CD4-positive, alpha-beta memory T cell (primary cell): ENCODE measurements at places on chromosomes 5 and 9. TPM values are rescaled to one million over a fixed set of nuclear protein-coding genes. Genes with fewer than 3 reads are reported as not detected.
A peak's percentile ranks its signal among the peaks of the same experiment; 100 is the strongest.

- DNase-seq, result peak; percentile 3
- H3K27me3 ChIP-seq, result peaks cover 7% of the 10 kb centered on the region
- no peaks in the 10 kb centered on the region for H3K4me1 ChIP-seq
Observed at GRCh38 chr9:129664746-129665388, 580 bp upstream of the PRRX2 start.

- no peak overlapping the region for H3K27ac ChIP-seq
- no peaks in the 10 kb centered on the region for H3K36me3 ChIP-seq
- no peak for DNase-seq
- no peaks in the 10 kb centered on the region for H3K27me3 ChIP-seq
Observed at GRCh38 chr9:96044401-96044800, 168.9 kb downstream of the ERCC6L2 start.

DNA sequence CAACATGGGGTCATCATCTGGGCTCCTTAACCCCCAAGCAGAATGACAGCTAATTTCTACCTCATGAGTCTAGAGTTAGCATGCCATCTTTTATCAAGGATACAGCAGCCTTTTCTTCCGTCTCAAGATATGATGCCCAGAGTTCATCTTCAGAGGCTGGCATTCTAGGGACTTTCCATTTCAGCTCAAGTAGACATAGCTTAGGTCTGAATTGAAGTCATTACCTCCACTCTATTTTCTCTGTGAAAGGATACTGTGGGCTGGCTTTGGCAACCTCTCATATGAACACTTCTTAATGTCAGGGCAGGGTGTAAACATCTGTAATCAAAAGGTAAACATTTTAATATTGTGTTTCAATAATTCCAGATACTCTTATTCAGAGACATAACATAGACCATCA lies 535.7 kb downstream of the MAT2B start:
- H3K4me3 ChIP-seq, result no peak overlapping the region
- no peak overlapping the region for H3K27ac ChIP-seq
- DNase-seq, result no peak

- H3K4me1 ChIP-seq, result no peaks in the 10 kb centered on the region
- H3K36me3 ChIP-seq, result no peaks in the 10 kb centered on the region
- no peaks in the 10 kb centered on the region for H3K27me3 ChIP-seq
- DNase-seq, result no peak
- H3K4me3 ChIP-seq, result no peak overlapping the region
- H3K27ac ChIP-seq, result no peak overlapping the region
Observed at GRCh38 chr9:135533113-135533512, 11.9 kb downstream of the LCN1 start.

DNA sequence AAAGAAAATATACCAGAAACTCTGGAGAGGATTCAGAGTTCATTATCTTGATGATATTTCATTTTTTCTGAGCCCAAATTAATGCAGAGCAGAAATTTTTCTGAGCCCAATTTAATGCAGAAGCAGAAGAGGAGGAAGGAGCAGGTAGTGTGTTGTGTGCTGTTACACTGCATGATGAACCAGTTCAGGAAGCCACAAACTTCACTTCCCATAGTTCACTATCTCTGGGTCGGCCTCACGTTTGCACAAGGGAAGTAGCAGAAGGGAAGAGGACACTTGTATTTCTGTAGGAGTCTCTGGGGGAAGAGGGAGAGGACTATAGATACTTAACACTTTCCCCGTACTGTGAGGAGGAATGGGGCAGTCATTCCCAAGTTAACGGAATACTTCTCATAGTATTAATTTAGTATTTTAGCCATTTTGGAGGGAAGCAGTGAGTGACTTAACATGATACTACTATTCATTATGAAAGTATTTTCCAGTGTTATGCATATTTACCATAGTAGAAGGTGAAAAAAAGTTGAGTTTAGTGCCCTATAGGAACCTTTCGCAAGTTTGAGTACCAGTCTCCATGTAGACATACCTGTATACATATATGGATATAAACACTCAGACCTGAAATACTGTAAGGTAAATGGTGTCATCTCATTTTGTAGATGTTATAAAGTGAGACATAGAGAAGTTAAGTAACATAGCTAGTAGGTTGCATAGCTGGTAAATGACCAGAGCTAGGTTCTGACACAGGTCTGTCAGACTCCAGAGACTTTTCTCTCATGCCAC lies 30.0 kb downstream of the XPA start:
- no peaks in the 10 kb centered on the region for H3K4me1 ChIP-seq
- H3K36me3 ChIP-seq, result peaks cover 86% of the 10 kb centered on the region
- DNase-seq, result no peak
- H3K27me3 ChIP-seq, result no peaks in the 10 kb centered on the region

DNA sequence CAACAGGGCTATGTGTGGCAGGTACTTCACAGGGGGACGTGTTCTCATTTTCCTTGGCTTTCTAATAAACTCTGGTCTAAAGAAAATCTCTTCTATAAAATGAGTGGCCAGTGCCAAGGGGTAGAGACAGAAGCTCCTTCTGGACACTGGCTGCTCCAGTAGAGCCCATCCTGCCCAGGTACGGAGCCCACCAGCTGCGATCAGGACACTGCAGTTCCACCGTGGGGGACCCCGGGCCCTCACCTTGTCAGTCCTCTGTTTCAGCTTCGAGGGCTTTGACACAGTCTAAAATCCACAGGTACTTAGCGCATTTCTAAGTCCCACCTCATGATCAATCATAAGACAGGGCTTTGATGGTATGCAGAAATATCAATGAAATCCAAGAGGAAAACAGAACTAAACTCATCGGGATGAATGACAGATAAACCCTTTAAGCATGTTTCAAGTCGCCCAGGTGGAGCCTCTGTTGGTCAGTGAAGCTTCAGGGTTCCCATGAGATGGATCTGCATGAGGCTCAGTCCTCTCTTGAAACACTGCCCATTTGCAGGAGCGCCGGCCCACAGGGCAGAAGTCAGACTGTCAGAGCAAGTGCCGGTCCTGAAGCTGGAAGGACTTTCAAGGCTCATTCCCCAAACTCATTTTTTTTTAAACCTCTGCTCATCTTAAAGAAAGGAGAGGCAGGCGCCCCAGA lies 20.3 kb upstream of the TERT start:
- H3K27me3 ChIP-seq, result no peaks in the 10 kb centered on the region
- H3K4me1 ChIP-seq, result peaks cover 60% of the 10 kb centered on the region
- H3K27ac ChIP-seq, result peak overlapping the region; percentile 53
- H3K36me3 ChIP-seq, result peaks cover 10% of the 10 kb centered on the region
- no peak for DNase-seq
- H3K4me3 ChIP-seq, result peak overlapping the region; percentile 62

DNA sequence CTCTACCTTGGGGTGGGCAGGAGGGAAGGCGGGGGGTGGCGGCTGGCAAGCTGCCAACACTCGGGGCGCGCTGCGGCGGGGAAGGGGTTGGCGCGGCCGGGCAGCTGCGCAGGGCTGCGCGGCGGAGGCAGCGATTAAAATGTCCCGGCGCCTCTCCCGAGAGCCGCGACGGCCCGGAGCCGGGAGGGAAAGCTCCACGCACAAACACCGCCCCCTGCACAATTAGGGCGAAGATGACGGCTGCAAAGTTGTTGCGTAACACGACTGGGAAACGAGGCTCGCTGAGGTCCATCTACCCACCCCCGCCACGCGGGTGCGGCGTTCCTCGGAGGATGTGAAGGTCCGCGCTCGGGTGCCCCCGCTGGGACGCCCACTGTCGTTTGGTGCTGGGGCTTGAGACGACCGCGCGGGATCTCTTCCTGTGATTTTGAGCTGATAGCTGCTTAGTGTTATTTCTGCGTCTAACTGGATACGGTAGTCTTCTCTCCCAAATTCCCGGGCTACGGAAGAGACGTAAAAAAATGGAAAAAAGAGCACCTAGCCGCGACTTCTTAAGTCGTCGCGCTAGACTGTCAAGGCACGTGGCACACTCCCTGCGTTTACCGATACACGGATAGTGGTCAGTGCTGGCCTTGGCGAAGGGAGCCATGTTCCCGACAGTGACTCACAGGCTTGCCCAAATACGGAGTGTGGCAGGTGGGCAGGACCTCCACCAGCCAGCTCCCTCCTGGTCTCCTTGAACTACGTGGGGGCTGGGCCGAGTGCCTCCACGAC lies 958 bp upstream of the NFIL3 start:
- peak overlapping the region; percentile 67 for H3K4me3 ChIP-seq
- H3K36me3 ChIP-seq, result no peaks in the 10 kb centered on the region
- H3K27me3 ChIP-seq, result peaks cover 12% of the 10 kb centered on the region
- DNase-seq, result peak; percentile 44
- H3K4me1 ChIP-seq, result peaks cover 36% of the 10 kb centered on the region

GRCh38 chr9:15505921-15506320 lies 4.8 kb downstream of the PSIP1 start:
- H3K4me3 ChIP-seq, result no peak overlapping the region
- no peak overlapping the region for H3K27ac ChIP-seq
- peaks cover 84% of the 10 kb centered on the region for H3K4me1 ChIP-seq
- DNase-seq, result no peak

DNA sequence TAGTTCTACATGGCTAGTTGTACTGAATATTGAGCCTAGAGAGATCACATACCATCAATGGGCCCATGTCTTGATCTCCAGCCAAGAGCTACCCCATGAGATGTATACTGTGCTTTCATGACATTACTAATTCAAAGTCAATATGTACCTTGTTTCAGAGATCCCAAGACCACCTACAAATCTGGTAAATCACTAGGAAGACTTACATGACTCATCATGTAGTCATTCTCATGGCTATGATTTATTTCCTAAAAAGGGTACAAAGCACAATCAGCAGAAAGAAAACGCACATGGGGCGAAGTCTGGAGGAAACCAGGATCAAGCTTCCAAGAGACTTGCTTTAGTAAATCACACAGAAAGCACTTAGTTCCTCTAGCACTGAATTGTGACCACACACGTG lies 103.0 kb downstream of the PCSK5 start:
- no peaks in the 10 kb centered on the region for H3K36me3 ChIP-seq
- H3K4me3 ChIP-seq, result no peak overlapping the region
- H3K4me1 ChIP-seq, result no peaks in the 10 kb centered on the region
- DNase-seq, result no peak

DNA sequence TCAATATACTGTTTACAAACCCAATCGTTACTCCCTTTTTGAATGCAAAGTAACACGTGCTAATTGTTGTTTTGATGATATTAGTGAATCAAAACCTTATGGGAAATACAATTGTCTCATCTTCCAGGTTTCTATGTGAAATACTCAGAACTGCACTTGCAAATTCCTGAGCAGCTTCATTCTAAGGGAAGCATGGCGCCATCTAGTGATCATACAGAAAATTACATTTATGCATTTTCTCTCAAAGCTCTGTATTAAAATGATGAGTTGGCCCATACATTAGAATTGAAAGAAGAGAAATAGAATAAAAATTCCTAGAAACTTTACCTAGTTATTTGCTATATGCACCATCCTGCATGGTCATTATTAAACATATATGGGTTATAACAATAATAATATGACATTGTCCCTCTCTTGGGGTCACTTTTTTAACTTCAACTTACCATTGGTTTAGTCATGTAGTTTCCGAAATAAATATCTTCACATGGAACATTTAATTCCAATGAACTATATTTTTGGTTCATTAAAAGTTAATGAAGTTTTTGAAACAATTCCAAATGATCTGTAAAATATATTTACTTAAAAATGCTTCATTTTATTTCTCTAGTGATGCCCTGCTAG lies 220.0 kb downstream of the PDE4D start:
- no peak overlapping the region for H3K4me3 ChIP-seq
- no peak overlapping the region for H3K27ac ChIP-seq
- H3K36me3 ChIP-seq, result no peaks in the 10 kb centered on the region
- DNase-seq, result no peak

GRCh38 chr5:83441747-83442146 lies 29.8 kb upstream of the VCAN start:
- H3K36me3 ChIP-seq, result no peaks in the 10 kb centered on the region
- no peak for DNase-seq
- H3K27me3 ChIP-seq, result no peaks in the 10 kb centered on the region
- no peak overlapping the region for H3K27ac ChIP-seq
- H3K4me3 ChIP-seq, result no peak overlapping the region

DNA sequence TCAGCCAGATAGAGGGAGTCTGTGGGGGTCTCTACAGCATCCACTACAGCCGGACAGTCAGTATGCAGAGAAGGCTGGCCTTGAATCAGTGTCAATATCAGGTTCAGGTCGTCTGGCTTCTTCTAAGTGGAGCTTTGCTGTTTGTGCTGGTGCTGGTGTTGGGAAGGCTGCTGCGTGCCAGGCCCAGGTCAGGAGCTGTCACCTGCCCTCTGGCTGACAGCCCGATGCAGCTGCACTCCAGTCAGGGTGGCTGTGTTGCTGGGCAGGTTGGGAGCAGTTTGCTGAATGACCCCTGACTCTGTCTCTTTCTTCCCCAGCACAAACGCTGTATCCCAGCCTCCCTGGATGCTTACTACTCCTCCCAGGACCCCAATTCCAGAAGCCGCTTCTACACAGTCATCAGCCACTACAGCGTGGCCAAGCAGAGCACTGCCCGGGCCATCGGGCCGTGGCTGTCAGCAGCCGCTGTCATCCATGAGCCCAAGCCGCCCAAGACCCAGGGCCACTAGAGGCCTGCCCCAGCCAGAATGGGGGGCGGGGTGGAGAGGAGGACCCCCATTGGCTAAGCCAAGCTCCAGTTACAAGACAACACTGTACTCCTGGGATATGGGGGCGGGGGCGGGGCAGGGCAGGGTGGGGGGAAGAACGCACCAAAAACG lies 61.6 kb downstream of the NSG2 start:
- DNase-seq, result no peak
- H3K27ac ChIP-seq, result no peak overlapping the region
- H3K27me3 ChIP-seq, result no peaks in the 10 kb centered on the region
- H3K4me3 ChIP-seq, result no peak overlapping the region

GRCh38 chr9:72309364-72310133 lies 55.5 kb downstream of the ZFAND5 start:
- H3K36me3 ChIP-seq, result no peaks in the 10 kb centered on the region
- peaks cover 13% of the 10 kb centered on the region for H3K4me1 ChIP-seq
- DNase-seq, result no peak
- H3K27me3 ChIP-seq, result no peaks in the 10 kb centered on the region
- H3K4me3 ChIP-seq, result no peak overlapping the region

GRCh38 chr9:72012646-72013045 lies 47.8 kb downstream of the C9orf57 start:
- no peaks in the 10 kb centered on the region for H3K36me3 ChIP-seq
- H3K27ac ChIP-seq, result no peak overlapping the region
- no peaks in the 10 kb centered on the region for H3K27me3 ChIP-seq
- no peak overlapping the region for H3K4me3 ChIP-seq
- no peak for DNase-seq
- peaks cover 5% of the 10 kb centered on the region for H3K4me1 ChIP-seq

DNA sequence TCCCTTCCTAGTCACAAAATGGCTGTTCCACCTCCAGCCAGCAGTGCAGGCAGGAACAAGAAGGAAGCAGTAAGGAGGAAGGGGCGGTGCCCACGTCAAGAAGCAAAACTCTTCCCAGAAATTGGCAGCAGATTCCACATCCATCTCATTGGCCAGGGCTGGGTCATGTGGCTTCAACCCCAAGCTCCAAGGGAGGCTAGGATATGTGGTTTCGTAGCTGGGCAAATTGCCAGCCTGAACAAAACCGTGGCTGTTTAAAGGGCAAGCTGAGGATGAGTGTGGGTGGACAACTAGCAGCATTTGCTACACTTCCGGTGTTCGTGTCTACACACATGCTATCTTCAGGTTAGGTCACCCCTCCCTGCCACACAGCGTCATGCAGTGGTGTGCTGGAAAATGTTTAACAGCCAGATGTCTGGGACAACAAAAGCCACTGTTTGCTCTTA lies 92.1 kb upstream of the MAP1B start:
- H3K4me3 ChIP-seq, result no peak overlapping the region
- no peak for DNase-seq
- H3K36me3 ChIP-seq, result no peaks in the 10 kb centered on the region
- H3K27ac ChIP-seq, result no peak overlapping the region
- no peaks in the 10 kb centered on the region for H3K4me1 ChIP-seq

Gene SPINK7
- total RNA-seq, result not detected

Gene GPSM1
- total RNA-seq, result 8.1 TPM

Gene GPRIN1
- total RNA-seq, result 0.44 TPM

Gene ISCA1
- total RNA-seq, result 37.2 TPM

Gene DDX4
- total RNA-seq, result not detected

Gene ZFP2
- 2.2 TPM for total RNA-seq
